ENCODE measurements at places on chromosomes 6 and 20.

GRCh38 chr20:50819349-50819748 is 24.5 kb downstream of the BCAS4 start:
- DNase-seq, result no peak

DNA sequence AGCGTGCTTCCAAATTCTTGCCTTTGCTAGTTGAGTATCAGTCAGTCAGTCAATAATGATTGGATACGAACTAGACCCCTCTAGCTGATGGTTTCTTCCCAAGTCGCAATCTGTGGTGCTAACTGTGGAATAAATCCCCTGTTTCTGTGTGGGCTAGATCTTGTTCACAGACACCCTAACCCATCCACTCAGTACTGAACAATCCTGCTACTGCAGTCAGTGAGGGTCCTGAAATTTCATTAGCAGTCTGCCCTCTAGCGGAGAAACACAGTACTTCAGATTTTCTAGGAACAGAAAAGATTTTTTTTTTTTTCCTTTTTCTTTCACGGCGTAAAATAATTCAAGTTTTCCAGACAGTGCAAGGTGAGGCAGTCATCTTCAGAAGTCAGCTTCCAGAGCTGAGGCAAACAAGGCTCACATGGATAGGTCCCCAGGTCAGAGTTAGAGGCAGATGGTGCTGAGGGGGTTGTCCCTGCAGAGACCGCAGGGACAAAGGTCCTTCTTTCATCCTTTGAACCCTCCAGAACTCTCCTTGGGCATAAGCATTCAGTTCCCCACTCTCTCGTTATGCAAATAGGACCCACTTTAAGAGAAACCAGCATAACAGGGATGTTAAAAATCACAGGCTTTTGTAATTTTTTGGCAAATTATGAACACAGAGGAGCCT is 119.6 kb downstream of the SCML4 start:
- peak; percentile 40 for DNase-seq

DNA sequence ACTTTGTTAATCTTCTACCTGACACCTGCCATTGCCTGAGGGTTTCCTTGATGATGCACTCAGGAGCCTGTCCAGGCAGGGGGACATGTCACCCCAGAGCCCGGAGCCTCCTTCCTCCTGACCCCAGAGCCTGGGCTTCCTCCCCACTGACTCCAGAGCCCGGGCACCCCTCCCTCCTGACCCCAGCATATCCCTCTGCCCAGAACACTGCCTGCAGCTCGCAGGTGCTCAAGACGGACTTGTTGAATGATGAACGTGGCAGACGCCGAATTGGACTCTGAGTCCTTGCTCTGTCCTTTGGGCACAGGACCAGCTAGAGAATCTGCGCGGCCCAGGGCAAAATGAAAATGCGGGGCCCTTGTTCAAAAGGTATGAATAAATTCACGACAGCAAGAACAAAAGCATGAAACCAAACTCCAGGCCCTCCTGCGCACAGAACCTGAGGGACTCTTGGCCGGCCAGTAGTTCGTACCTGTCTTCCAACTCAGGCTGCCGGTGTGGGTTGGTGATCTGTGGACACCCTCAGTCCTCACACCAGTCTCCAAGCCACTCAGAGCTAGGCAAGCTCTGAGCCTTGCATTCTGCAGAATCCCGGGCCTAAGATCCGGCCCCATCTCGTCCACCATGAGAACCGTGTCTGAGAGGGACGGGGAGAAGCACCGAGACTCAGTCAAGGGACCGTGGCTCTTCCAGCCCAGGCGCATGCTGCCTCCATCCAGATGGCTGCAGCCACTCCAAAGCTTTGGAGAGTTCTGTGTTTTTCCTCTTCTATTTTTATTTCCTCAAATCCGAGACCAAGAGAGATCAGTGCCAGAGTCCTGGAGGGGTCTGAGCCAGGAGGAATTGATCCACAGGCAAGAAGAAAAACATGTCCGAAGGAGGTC is 104.7 kb downstream of the BMP7 start:
- DNase-seq, result no peak

DNA sequence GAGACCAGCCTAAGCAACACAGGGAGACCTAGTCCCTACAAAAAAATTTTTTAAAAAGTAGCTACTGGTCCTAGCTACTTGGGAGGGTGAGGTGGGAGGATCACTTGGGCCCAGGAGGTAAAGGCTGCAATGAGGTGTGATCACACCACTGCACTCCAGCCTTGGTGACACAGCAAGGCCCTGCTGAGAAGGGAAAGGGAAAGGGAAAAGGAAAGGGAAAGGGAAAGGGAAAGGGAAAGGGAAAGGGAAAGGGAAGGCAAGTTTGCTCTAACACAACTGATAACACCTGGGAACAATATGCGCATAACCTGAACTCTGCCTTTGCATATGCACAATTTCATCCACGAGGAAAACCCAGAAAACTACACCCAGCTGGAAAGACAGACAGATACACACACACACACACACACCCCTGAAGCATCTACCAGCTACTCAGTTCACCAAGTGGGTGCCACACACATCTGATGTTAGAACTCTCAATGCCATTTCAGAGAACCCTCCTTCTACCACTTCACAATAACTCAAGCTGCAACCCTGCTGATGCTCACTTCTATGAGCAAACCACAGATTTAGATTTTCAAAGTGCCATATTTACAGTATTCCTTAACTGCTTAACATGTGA is 19.1 kb downstream of the B4GALT5 start:
- peak; percentile 24 for DNase-seq

GRCh38 chr20:17442588-17442987 is 88.6 kb downstream of the BFSP1 start:
- no peak for DNase-seq

GRCh38 chr6:156029286-156029985 is 573.8 kb upstream of the NOX3 start:
- no peak for DNase-seq

- DNase-seq, result no peak
Observed at GRCh38 chr6:67736816-67737215, 898.3 kb upstream of the ADGRB3 start.

GRCh38 chr6:107862383-107862782 is 38.3 kb upstream of the SCML4 start:
- DNase-seq, result no peak

DNA sequence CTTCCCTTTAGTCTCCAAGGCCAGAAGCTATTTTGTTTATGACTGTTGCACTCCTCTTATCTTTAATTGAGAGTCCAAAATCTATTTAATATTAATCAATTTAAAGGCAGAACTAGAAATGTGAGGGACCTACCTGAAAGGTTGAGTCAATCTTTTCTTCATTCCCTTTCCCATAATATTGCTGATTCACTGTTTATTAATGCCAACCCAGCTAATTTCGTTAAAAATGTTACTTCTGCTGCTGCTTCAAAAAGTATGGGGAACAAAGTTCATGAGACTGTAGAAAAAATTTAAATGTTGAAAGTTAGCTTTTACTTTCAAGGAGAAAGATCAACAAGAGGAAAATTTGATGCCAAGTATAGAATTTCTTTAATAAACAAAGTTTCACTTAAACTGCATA is 365.3 kb downstream of the TENT5A start:
- no peak for DNase-seq

DNA sequence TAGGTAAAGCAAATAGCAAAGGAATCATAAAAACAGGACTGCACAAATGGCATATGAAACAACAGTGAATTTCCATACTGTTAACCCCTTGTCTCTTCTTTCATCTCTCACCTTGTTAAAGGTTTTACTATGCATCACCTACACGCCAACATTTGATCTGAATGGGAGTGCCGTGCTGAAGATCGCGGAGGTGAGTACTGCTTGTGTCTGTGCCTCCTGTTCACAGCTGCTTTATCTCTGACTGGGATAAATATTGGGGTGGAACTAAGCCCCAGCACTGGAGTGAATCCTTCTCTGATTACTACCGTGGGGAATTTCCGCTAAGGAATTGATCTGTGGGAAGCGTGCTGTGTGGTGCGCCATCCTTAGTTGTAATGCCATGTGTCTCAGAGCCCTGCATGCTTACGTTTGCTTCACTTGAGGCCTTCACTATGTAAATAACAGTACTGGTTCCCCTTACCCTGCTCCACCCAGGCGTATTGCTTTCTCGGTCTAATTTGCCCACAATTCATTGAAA is 11.4 kb upstream of the PBOV1 start:
- DNase-seq, result no peak

GRCh38 chr6:168852376-168852884 is 401.2 kb downstream of the THBS2 start:
- no peak for DNase-seq

DNA sequence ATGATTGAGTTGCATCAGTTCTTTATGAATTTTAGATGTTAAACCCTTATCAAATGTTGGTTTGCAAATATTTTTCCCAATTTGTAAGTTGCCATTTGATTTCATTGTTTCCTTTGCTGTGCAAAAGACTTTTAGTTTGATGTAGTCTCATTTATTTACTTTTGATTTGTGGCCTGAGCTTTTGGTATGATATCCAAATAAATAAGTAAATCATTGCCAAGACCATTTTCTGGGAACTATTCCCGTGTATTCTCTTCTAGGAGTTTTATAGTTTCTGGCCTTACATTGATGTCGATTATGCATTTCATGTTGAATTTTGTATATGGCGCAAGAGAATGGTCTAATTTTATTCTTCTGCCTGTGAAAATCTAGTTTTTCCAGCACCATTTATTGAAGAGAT is 13.4 kb downstream of the AIG1 start:
- no peak for DNase-seq

DNA sequence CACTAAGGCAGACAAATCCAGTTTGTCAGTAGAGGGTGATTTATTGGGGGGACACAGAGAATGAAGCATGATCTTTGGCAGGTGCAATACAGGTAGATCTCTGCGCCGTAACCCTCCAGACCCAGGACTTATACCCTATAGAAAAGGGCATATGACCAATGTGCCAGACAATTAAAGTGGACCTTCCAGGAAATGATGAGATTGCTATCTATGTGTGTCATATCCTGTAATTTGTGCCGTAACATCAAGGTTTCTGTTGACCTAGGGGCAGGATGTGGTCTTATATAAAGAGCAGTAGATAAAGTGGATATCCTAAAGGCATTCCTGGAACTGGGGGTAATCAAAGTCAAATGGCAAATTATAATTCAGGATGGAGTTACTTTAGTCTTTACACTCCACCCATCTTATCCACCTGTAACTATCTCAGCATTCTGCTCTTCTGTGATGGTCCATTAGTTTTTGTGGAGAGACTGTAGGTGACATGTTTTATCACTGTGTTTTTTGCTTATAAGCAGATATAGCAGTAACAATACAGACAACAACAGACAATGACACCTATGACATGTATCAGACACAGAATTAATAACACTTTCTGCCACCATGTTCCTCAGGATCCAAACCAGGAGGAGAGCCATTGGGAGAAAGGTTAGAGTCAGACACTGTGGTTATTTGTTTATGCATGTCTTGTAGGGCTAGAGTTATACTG is 43.1 kb upstream of the ZNF337 start:
- peak; percentile 45 for DNase-seq

- DNase-seq, result no peak
Observed at GRCh38 chr6:6803180-6803977, 214.9 kb downstream of the LY86 start.

- DNase-seq, result no peak
Observed at GRCh38 chr6:127434651-127435050, 24.5 kb downstream of the KIAA0408 start.

GRCh38 chr6:30169658-30170614 is 6.6 kb downstream of the TRIM15 start:
- DNase-seq, result peak; percentile 30

DNA sequence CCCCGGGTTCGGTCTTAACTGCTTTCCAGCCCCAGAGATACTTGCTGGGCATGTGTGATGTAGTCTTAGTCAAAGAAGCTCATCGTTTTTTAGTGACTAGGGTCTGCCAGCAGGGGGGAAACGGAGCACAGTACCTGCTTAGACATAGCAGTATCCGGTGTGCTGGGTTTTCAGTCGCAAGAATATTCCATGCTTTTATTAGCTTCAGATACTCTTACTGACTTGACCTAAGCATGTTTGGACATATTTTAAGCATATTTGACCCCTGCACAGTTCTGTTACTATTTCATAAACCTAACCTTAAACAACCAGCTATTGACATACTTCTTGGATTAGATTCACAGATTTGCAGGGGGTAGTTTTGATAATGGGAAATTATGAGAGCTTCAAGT is 3.0 kb downstream of the E2F3 start:
- DNase-seq, result peak; percentile 77

DNA sequence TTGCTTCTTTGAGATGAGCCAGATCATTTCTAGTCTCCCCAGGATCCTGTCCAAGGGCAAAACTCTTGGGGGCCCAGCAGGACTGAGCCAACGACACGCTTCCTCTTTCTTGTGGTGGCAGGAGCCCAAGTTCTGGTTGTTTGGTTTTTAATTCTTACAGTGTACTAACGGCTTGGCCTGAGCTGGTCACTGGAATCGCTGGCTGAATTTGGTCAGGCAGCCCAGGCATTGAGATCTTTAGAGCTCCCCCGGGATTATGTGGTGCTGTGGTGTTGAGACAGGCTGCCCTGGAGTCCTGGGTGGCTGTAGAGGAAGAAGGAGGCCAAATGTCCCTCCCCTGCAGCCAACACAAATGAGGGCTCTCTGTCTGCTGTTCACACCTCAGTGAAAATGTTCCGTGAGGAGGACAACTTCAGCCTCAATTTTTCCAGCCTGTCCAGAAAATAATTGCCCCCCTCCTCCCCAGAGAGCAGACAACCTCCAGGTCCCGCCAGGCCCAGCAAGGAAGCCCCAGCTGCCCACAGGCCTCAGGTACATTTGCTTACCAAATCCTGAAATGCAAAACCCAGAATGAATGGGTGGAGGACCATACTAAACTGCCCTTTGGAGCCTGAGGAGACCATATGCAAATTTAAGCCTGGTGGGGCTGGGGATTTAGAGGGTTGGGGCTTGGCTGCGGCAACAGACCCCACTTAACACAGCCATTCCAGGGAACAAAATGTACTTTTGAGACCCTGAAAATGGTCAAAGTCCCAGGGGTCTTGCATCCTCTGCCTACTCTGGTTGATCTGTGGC is 23.6 kb downstream of the BNIP5 start:
- DNase-seq, result no peak

DNA sequence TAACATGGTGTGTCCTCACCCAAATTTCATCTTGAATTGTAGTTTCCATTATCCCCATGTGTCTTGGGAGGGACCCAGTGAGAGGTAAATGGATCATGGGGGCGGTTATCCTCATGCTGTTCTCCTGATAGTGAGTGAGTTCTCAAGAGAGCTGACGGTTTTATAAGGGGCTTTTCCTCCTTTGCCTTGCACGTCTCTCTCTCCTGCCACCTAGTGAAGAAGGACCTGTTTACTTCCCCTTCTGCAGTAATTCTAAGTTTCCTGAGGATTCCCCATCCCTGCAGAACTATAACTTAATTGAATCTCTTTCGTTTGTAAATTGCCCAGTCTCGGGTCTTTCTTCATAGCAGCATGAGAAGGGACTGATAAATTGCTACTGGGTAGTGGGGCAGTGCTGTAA is 789.3 kb downstream of the FRK start:
- DNase-seq, result no peak

DNA sequence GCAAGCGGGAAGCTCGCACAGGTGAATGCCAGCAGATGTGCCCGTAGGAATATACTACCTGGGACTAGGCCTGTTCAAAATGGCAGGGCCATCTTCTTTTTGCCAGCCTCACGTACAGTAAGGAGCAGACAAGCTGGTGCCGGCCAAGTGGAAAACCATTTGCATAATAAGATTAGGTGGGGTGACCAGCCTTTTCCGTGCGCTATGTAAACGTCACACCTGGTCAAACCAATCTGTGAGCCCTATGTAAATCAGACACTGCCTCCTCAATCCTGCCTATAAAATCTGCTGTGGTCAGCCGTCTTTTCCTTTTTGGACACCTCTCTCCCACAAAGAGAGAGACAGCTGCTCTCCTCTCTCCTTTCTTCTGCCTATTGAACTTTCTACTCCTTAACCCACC is 60.8 kb upstream of the TMEM30A start:
- DNase-seq, result no peak

- no peak for DNase-seq
Observed at GRCh38 chr20:49831022-49831769, 18.6 kb downstream of the SLC9A8 start.

GRCh38 chr20:3803854-3804253 is 7.7 kb downstream of the CDC25B start:
- no peak for DNase-seq
